Hepatocyte (in vitro differentiated cells): ENCODE measurements at places on chromosomes 12 and 14. TPM values are rescaled to one million over a fixed set of nuclear protein-coding genes. Genes with fewer than 3 reads are reported as not detected.

DNAJC22 gene
- 28.3 and 30.7 TPM in 2 replicates for total RNA-seq

DNA sequence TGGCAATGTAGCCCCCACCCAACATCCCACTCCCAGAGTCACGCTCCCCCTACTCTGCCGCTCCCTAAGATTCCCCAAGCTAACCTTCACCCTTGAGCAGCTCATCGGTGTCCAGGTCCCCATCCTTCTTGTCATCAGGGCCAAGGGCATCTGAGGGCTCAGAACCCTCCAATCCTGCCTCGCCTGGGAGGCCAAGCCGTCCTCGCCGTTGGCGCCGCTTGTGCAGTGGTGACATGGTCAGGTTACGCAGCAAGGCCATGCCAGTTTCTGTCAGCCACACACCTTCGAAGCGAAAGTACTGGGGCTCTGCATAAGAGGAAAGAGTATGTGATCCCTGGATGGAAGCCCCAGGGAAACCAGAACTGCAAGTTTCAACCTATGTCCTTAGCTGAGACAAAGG is 15.9 kb downstream of the KMT2D start:
- DNase-seq, result no peak

HHIPL1 gene
- 0.64 and 0.83 TPM in 2 replicates for total RNA-seq

DNA sequence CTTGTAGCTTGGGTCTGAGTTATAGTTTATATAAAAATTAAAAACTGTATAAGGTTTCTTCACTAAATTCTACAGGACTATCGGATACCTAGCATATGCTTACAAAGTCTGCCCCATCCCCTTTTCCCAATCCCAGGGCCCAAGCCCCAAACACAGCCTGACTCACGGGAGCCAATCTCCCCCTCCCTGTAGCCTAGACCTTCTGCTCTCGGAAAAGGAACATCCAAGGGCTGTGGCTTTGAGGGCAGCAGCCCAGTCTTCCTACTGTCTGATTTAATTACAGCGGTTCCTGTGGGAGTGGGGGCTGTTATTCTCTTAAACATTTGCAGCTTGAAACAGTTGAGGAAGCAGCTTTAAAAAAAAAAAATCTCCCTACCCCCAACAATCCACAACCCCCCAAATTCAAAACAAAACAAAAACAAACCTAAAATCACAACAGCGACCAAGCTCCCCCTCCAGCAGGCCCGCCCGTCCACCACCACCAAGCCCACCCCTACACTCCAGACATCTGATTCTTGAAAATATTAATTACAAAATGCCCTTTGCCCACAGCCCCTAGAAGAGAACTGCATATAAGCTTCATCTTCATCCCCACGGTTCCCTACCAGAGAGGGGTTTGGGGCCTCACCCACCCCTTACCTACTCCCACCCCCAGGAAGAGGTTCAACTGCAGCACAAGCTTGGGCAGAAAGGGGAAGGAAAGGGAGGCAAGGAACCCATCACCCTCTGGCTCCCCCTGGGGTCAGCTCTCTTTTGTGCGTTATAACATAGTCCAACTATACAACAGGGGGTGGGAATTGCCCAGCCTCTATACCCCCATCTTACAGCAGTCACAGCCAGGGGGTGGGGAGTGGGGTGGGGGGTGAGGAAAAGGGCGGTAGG is 1.1 kb upstream of the PRKAG1 start:
- peak; percentile 47 for DNase-seq

DNA sequence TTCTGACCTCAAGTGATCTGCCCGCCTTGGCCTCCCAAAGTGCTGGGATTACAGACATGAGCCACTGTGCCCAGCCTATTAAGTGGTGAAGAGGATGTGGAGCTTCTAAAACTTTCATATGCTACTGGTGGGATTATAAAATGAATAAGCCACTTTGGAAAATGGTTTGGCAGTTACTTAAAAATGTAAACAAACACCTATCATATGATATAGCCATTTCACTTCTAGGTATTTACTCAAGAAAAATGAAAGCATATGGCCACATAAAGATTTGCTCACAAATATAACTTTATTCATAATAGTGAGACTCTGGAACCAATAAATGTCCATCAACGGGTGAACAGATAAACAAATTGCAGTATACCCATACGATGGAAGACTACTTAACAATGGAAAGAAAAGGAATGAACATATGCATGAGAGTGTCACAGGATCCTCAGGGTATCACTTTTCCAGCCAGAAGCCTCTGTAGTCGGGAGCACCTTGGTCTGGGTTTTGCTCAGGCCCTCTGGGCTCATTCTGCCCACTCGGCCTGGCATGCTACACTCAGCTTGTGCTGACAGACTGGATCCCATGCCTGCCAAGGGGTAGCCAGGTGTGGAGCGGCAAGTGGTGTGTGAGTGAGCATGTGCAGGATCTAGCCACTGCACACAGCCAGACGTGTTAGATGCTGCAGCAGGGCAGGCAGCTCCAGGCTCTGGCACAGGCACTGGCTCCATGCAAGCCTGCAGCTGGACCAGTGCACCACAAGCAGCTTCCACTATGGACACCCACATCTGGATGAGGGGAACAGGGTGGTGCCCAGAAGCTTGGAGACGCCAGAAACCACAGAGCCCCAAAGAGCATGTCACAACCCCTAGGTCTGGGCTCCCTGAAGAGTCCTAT is 213.2 kb upstream of the DIO3 start:
- no peak for DNase-seq

SPIC gene
- total RNA-seq, result not detected in 2 replicates

DNA sequence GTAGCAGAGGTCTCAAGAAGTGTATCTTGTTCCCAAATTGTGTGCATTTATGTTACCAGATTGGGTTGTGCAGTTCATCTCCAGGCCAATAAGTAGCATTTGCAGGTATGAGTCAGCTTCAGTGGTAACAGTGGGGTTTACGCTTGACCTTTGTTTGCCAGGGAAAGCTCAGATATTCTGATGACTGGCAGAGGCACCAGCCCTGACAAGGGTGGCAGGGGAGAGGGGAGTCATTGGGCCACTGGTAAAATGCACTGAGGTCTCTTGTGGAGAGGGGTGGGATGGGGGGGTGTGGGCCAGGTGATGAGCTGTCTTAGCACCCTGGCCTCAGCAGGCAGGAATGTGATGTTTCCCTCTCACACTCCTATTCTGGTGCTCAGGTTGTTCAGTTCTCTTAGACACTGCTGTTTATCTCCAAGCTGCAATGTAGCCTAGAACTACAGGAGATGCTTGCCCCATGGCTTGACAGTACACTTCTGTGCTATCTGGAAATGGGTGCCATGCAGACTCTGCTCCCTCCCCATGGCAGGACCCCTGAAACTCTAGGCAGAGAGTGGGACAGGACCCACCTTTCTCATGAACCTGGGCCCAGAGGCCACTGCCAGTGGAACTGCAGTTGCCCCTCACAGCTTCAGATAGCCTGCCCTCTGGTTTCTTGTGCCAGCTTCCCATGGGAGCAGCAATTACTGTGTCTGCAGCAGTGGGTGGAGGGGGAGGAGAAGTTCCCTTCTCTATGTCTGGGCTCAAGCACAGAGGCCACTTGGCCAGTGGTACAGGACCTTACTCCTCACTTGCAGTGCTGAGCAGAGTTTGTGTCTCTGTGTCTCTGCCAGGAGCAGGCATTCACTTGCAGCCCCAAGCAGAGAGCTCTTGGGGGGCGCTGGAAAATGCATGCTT is 31.9 kb downstream of the USP15 start:
- no peak for DNase-seq
